ENCODE measurements at places on chromosomes 6 and 20.
A peak's percentile ranks its signal among the peaks of the same experiment; 100 is the strongest.

DNA sequence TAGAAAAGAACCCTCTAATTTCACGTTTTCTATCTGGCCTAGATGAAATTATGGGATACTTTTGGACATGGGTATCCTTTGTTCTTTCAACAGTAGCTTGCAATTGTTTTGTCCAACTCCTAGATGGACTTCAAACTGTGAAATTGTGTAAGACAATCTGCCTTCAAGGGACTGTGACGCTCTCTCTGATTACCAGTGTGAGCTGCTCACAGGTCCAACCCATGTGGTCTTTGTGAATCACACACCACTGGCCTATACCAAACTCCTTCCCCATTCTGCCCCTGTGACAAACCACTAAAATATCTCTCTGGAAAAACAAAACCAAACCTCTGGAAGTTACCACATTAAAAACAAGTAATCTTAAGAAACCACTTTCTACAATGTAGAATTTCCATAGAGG lies 59.5 kb downstream of the NINL start:
- DNase-seq: no peak

- no peak for DNase-seq
Observed at GRCh38 chr20:33883164-33883563, 72.0 kb downstream of the CHMP4B start.

GRCh38 chr6:49736017-49736508 lies 8.1 kb downstream of the CRISP3 start:
- DNase-seq: no peak

- no peak for DNase-seq
Observed at GRCh38 chr6:16230953-16231352, 7.4 kb upstream of the GMPR start.

DNA sequence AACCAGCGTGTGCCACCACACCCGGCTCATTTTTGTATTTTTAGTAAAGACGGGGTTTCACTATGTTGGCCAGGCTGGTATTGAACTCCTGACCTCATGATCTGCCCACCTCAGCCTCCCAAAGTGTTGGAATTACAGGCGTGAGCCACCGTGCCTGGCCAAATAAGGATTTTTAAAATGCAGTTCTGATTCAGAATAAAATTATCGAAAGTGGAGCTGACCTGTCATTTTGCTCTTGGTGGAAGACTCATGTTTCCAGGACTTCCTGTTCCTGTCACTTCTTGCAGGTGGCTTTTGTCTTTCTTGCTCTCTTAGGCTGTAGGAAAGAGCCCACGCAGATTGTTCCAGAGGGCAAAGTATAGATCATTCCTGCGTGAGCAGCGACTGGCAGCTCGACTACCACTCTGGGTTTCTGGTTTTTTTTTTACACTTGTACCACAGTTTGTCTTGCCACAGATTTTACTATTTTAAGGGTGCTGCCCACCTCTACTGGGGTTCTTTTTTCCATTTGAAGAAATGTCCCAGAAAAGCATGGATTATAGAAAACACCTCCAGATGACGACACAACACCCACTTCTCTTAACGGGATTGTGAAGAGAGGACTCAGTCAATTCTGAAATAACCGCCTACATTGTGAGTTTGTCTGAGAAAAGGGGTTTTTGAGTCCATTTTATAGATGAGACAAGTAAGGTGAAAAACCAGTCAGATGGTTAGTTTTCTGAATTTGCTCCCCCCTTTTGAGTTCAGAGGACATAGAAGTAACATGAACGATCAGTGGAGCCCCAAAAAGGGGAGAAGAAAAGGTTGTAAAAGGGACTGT lies 7.5 kb downstream of the JARID2 start:
- DNase-seq: no peak

DNA sequence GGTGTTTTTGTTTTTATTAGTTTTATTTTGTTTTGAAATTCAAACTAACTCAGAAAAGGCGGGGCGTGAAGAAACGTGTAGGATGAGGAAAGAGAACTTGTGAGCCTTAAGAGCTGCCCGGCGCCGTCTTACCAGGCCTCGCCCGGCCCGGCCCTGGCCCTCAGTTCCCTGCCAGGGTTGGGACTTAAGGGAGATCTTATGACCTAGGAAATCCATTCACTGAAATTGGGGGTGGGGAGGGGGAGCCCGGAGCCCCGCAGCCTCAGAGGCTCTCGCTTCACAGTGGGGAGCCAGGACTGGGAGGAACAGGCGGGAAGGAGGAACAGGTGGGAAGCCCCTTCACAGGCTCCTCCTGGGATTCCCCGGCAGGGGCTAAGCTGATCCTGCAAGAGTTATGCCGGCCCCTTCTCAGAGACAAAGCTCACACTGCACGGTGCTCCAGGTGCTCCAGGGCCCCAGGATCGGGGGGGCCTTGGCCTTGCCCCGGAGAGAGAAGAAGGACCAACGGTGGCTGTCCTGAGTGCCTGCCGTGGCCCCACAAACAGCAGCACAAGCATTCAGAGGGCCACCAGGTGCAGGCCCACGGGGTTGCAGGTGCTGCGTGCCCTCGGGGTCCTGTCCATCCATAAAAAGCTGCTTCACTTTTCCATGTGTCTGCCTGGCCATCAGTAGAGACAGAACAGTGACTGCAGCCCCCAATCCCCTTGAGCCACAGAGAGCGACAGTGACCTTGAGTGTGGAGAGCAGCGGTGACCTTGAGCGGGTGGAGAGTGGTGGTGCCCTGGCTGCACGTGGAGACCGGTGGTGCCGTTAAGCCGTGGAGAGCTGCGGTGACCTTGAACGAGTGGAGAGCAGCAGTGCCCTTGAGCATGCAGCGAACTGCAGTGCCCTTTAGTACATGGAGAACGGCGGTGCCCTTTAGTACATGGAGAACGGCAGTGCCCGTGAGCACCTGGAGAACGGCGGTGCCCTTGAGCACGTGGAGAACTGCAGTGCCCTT lies 152.7 kb downstream of the DLL1 start:
- DNase-seq: no peak

- no peak for DNase-seq
Observed at GRCh38 chr6:110075406-110075805, 97.3 kb downstream of the GPR6 start.

GRCh38 chr6:41724228-41724580 lies 11.2 kb downstream of the TFEB start:
- DNase-seq: no peak

DNA sequence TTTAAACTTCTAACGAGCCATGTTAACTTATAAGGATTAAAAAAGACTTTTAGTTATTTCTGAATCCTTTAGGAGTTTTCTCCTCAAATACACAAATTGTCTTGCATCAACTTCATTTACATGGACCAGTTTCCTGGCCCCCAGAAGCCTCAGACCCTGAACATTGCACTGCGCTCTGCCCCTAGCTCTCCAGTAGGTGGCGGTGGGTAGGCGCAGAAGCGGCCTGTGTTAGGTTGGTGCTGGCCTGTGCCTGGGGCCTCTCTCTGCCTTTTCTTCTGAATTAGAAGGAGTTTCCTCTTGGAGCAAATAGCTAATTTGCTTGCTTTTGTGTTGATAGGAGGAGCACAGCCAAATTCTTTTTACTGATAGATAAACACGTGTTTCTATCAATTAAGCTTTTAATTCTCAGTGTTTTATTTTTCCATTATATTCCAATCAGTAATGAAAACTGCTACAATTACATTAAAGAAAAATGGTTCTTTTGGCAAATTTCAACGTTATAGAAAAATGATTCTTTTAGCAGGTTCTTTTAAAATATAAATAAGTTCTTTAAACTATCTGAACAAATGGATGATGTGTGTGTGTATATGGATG lies 44.4 kb downstream of the DTD1 start:
- DNase-seq: peak; percentile 6

GRCh38 chr6:6315660-6316059 lies 4.8 kb downstream of the F13A1 start:
- DNase-seq: no peak

- DNase-seq: no peak
Observed at GRCh38 chr6:167977717-167978467, 19.6 kb upstream of the KIF25 start.

DNA sequence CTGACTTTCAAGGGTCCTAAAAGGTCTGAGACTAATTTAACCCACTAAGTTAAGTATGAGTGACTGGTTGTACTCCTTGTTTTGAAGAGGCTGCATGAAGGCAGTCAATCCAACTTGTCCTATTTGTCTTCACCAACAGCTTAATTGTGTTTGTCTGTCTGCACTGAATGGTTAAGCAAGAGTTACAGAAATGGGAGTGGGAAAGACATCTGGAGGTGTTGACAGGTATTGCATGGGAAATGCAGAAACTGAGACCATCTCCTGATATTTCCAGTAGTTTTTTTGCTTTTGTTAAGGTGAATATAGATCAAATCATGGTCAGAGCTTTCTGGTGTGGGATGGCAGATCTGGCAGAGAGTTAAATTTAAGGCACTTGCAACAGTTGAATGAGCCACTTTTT lies 6.5 kb downstream of the FUT9 start:
- DNase-seq: no peak

DNA sequence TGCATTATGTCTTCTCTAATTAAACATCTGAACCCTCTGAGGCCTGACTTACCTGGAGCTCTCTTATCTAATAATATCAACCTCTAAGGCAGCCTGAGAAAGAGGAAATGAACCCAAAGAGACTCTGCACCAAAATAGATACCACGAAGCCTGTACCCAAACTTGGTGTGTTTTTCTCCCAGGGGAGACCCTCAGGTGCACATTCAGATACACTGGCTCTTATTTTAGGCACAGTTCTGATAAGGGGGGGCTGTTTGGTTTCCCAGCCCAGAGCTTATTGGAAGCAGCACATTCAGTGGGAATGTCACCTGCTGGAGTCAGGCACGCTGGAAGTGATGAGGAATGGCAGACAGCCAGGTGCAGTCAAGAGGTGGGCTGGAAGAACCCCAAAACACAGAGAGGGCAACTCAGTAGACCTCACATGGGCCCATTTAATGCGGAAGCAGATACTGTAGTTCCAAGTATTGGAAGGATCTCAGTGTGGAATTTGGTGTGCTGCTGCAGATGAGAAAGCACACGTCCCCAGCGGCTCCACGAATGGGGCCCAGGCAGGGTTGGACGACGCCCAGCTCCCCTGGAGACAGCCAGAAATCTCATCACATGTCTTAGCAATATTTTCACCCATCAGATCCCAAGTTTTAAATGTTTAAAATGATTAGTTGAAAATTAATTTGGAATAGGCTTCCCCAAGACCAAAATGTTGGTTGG lies 9.7 kb upstream of the CCR6 start:
- no peak for DNase-seq

DNA sequence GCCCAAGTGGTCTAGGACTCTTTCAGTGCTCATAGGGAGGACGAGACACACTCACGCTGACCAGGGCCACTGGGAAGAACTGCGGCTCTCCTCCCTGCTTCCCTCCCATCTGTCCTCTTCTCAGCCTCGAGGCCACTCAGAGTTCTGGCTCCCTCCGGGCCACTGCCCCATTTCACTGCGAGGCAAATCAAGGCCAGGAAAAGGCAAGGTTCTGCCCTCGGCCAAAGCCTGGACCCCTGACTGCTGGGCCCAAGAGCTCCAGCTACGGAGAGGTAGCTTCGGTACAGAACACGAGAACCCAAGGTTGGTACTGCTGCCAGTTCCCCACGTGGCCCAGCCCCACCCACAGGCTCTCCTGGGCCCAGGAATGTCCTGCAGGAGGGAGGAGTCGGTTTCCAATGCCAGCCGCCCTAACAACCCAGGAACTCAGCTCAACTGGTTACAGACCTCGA lies 14.7 kb downstream of the PI16 start:
- DNase-seq: no peak

- no peak for DNase-seq
Observed at GRCh38 chr20:50286174-50286511, 95.5 kb downstream of the CEBPB start.

DNA sequence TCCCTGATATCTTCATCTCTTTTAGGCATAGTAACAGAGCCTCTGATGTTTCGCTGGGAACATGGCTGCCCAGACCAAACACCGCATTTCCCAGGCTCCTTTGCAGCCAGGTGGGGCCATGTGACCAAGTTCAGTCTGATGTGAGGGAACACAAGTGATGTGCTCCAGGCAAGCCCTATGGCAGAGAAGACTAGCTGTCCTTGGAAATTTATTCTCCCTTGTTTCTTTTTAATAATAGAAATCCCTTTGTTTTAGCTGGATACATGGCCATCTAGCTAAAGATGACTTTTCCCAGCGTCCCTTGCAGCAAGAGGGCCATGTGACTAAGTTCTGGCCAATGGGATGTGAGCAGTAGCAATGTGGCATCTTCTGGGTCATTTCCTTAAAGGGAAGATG lies 30.8 kb downstream of the SLC2A10 start:
- no peak for DNase-seq

GRCh38 chr6:30192076-30192475 lies 21.1 kb downstream of the TRIM26 start:
- no peak for DNase-seq

DNA sequence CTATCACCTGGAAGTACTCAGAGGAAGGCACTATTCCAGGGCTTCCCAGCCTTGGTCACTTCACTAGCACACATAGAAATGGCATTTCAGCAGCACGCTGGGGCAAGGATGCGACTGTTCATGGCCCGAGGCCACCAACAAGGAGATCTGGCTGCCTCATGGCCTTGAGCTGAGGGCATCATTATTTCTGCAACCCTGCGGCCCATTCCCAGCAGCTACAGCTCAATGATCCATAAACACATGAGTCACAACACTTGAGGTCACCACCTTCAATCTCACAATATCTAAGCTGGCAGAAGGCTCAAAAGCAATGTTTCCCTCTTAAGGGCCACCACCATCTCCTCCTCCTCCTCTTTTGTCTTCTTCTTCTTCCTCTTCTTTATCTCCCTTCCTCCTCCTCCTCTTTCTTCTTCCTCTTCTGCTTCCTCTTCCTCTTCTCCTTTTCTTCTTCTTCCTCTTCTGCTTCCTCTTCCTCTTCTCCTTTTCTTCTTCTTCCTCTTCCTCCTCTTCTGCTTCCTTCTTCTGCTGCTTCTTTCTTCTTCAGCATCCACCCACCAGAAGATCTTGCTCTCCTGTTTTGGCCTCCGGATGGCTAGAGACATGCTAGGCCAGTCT lies 382.9 kb upstream of the CNR1 start:
- DNase-seq: no peak

DNA sequence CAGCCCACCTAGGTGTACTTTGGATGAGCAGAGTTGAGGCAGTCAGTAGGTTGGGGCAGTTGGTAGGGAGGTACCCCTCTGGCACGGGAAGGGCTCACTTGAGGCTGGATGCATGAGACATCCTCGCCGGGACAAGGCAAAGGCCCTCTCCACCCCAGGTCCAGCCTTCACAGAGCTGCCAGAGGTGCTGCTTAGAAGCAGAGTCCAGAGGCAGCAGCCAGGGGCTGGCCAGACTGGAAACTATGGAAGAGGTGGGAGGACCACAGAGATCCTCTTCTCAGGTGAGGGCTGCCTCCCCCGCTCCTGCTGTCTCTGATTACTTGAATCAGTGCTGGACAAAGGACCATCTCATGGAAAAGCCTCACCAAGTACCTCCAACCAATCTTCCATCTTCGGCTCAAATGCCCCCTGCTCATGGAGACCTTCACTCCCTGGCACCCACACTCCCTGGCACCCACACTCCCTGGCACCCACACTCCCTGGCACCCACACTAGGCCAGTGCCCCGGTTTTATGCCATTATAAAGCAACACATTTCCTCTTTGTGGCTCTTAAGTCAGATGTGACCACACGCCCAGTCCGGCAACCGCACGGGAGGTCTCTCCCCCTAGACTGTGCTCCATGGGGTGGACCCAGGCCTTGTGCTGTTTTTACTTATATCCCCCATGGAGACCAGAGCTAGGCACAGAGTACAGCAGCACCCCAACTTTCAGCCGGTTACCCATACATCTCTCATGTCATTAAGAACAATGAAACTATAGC lies 100.1 kb downstream of the YTHDF1 start:
- DNase-seq: no peak

GRCh38 chr20:22681591-22682248 lies 97.3 kb upstream of the FOXA2 start:
- no peak for DNase-seq

Data from stimulated activated CD4-positive, alpha-beta T cell treated with anti-CD3 and anti-CD28 coated beads, Interleukin-4, amount 100 ng/mL, for 4 hours (primary cell).